ENCODE measurements at places on chromosomes 13 and 19.

DNA sequence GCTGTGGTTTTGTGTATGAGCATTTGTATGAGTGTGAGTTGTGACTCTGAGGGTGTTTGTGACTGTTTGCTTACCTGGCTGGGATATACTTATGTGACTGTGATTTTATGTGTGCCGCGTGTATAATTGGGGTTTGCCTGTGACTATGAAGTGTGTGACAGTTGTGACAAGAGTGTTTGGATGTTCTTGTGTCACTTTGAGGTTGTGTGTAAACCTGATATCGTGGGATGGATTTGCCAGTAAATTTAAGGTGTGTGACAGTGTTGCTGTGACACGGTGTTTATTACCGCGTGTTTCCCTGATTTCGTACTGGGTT, 442 bp downstream of the ZNF420 start:
- no peak for DNase-seq

DNA sequence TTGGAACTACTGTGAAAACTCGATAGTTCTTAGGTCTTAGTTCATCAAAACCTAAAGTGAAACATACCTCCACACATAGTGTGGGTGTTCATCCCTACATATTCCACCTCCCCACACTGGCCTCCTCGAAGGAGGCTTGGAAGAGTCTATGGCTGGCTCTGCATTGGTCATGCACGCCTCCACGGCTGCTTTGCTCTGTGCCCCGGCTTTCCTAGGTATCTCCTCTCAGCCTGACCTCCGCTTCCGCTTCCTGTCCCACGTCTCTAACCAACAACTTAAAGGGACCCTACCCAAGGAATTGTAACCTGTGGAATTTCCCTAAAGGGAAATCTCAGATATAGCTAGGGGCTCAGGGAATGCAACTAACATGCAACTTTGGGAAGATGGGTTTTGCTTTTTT, 79.7 kb upstream of the MBNL2 start:
- DNase-seq = no peak

DNA sequence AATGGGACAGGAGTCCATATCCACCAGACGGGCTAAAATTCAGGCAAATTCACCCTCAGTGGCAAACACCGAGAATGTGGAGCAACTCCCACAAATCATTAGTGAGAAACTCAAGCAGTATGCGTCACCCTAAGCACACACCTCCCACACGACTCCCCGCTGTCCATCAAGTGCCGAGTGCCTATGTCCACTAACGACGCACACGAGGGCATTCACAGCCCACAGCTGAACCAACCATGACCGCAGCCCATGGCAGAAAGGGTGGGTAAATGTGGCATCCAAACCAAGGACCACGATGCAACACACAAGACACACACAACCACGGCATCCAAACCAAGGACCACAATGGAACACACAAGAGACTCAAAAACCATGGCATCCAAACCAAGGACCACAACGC, 22.0 kb downstream of the MIER2 start:
- no peak for DNase-seq

DNA sequence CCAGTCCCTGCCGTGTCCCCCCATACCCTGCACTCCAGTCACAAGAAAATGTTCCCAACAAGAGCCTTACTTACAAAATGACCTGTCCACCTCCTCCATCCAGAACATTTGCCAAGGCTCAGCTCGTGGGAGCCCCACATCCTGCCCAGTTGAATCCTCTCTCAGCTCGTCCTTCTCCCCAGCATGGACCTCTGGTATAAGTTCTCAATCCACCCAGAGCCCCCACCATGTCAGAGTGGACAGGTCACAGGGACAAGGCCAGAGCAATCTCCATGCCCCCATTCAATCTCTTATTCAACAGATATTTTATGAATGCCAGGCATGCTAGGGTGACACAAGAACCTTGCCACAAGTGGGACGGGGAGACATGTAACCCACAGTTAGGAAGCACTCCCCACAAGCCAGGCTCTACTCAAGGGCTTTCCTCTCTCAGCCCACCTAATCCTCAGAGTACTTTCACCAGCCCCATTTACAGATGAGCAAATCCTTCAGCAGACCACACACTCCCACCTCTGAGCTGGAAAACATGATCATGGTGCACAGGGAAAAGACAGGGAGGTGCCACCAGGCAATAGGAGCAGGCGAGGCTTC, 15.1 kb downstream of the DEDD2 start:
- DNase-seq = no peak

DNA sequence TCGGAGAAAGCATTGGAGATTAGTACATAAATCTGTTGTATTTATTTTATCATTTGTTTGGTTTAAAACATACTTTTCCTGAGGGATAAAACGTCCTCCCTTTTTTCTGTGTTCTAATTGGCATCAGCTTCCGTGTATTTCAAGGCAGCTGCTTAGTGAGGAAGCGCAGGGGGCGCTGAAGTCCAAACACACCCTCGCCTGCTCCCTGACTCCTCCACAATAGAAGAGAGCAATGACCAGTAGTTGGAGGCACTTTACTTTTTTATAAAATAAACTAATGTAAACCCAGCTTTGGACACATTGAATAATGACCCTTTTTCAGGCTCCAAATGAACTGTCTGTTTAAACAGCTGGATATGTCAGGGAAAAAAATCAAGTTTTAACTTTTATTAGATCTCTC, 79.9 kb downstream of the RNASEH2B start:
- no peak for DNase-seq

- no peak for DNase-seq
These were observed 369.9 kb downstream of the PCDH9 start for GRCh38 chr13:66859934-66860877.

DNA sequence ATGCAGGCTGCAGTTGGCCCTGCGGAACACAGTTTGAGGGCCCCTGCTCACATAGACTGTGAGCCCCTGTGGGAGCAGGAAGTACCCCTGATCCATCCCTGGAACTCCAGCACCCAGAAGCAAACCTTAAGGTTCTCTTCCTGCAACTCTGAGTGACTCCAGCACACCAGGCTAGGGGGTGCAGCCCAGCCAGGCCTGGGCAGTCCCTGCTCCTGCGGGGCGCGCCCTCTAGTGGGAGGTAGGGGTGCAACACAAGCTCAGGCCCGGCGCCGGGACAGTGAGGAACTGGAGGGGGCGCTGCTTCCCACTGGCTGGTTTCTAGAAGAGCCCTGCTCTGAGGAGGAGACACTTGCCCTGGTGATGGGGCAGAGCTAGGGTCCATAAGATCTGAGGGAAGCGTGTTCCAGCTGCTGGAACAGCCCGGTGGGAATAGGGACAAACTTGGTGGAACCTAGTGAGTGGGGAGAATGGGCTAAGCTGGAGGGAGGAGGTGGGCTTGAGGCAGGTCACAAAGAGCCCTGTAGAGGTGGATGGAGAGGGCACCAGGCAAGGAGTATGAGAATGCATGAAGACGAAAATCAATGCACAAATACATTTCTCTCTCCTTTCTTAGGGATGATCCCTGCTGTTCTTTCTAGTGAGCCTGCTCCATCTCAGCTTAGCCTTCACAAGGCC, 5.0 kb downstream of the ZSCAN5A start:
- no peak for DNase-seq

GRCh38 chr13:36981156-36981743, 17.9 kb downstream of the ALG5 start:
- DNase-seq = no peak

DNA sequence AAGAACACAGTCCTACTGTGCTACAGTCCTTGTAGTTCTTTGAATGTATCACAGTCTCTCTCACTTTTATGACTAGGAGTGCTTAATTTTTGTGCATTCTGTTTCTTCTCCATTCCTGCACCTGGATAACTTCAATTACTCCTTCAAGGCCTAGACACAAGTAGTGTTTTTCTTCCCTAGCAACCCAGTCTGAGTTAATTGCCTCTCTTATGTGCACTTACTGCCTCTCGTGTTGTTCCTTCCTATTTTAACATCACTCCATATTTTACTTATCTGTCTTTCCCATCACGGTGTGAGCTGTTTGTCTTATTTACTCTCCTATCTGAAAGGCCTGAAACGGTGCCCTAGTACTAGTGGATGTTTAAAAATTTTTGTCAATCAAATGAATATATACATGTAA, 101.5 kb downstream of the HS6ST3 start:
- DNase-seq = no peak

DNA sequence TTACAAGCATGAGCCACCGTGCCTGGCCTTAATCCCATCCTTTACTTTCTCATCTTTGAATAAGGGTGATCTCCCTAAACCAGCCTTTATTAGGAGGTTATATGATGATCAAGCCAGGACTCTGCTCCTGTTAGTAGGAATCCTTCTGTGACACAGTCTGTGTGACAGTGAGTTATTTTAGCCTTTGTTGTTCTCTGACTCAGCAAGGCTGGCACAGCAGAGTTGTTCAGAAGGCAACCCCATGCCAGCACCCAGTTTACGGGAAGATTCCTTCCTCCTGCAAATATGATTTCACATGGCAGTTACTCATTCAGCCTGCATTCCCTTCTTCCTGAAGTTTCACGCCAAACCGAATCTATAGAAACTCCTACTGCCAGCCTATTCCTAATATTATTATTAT, 10.5 kb upstream of the MIER2 start:
- DNase-seq = no peak

DNA sequence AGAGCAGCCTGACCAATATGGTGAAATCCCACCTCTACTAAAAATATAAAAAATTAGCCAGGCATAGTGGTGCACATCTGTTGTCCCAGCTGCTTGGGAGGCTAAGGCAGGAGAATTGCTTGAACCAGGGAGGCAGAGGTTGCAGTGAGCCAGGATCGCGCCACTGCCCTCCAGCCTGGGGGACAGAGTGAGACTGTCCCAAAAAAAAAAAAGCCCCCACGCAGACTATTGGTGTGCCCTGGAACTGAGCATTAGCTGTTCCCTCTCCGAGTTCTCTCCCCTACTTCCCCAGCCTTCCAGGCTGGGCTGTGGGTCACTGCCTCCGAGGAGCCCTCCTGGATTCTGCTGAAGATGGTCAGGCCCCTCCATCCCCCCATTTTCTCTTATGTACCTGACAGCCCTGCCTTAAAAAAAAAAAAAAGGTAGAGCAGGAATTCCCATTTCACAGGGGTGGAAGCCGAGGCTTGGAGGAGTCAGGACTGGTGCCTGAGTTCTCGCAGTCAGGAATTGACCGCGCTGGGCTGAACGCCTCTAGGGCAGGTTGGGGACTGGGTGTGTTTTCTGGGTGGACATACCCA, 1.9 kb downstream of the ADAT3 start:
- no peak for DNase-seq

- DNase-seq = no peak
These were observed 64.0 kb downstream of the GNG7 start for GRCh38 chr19:2638417-2638940.

DNA sequence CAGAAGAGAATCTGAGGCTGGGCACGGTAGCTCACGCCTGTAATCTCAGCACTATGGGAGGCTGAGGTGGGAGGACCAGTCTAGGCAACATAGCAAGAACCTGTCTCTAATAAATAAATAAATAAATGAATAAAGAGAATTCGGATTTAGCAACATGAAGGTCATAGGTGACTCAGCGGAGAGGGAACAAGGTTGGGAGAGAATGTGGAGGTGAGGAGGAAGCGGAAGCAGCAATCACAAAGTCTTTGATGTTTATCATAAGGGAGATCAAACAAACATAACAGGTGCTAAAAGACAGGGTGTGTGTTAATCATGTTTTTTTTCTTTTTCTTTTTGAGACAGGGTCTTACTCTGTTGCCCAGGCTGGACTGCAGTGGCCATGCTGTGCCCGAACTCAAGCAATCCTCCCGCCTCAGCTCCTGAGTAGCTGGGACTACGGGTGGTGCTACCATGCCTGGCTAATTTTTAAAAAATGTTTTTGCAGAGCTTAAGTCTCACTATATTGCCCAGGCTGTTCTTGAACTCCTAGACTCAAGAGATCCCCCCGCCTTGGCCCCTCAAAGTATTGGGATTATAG, 16.3 kb downstream of the PBX4 start:
- DNase-seq = no peak

GRCh38 chr13:110195547-110196485, 111.1 kb downstream of the COL4A1 start:
- no peak for DNase-seq

- DNase-seq = no peak
These were observed 1556.8 kb upstream of the MIR17HG start for GRCh38 chr13:89790696-89791095.

DNA sequence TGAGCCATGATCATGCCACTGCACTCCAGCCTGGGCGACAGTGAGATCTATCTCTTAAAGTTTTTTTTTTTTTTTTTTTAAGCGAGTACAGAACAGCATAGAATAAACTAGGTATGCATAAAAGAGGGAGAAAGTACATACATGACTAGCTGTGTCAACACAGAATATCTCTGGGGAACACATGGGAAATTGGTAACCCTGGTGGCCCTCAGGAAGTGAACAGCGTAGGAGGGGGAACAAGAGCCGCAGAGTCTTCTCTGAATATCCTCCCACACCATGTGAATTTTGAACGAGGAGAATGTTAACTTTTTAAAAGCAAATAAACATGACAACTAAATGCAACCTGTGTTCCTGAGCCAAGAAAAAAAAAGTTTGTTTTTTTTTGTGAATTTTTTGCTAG, 15.2 kb downstream of the PHLDB3 start:
- DNase-seq = no peak

DNA sequence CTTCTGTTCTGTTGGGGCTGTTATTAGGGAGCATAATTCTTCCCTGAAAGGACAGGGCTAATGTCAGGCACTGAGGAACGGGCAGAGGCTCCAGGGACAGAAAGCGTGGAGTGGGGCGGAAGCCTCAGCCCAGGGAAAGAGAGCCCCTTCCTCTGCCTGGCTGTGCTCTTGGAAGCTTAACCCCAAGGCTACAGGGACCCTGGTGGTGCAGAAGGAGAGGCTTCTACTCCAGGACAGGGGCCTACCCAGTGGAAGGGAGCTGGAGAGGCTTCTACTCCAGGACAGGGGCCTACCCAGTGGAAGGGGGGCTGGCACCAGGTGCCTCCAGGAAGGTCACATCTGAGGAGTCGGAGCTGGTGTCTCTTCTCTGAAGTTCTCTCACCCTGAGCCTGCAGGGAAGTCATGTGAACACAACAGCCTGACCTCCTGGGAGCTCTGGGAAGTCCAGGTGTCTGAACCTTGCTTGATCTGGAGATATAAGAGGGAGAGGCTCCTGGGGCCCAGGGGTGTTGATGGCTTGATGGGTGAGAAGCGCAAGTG, 159.5 kb upstream of the SOX1 start:
- DNase-seq = no peak

- no peak for DNase-seq
These were observed 472.2 kb downstream of the LIG4 start for GRCh38 chr13:107743100-107743499.

- DNase-seq = no peak
These were observed 41.8 kb downstream of the IGFL3 start for GRCh38 chr19:46082728-46083050.

Data from cortex of kidney (tissue), 1 donor.